NCI-H345 (cell line): ENCODE measurements at places on chromosomes 11 and 22.

GRCh38 chr22:27798511-27799014, 3.0 kb downstream of the MN1 start:
- DNase-seq, result no peak

DNA sequence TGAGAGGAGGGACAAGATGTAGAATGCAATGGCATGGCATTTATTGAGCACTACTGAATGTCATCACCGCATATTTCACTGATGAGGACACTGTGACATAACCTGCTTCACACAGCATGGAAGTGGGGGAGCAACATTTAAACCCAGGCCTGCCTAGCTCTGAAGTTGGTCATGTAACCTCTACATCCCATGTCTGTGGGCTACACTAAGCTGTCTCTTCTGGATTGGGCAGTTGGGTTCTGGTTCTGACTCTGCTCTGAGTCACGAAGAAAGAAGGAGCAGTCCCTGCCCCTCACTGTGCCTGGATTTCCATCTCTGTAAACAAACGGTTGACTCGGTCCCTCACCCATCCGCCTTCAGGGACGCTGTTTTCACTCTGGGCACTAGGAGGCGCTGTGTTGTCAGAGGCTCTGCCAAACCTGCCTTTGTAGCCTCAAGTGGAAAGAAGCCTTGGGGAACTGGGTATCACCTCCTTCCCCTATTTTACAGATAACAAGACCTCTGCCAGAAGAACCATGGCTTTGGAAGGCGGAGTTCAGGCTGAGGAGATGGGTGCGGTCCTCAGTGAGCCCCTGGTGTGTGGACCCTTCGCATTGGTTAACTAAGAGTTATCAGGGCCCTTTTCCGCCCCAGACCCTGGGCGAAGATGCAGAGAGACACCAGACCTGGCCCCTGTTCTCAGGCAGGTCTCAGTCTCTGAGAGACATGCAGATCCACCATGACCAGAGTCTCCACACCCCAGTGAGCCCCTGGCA, 12.7 kb upstream of the ARHGEF17 start:
- peak; percentile 32 for DNase-seq

DNA sequence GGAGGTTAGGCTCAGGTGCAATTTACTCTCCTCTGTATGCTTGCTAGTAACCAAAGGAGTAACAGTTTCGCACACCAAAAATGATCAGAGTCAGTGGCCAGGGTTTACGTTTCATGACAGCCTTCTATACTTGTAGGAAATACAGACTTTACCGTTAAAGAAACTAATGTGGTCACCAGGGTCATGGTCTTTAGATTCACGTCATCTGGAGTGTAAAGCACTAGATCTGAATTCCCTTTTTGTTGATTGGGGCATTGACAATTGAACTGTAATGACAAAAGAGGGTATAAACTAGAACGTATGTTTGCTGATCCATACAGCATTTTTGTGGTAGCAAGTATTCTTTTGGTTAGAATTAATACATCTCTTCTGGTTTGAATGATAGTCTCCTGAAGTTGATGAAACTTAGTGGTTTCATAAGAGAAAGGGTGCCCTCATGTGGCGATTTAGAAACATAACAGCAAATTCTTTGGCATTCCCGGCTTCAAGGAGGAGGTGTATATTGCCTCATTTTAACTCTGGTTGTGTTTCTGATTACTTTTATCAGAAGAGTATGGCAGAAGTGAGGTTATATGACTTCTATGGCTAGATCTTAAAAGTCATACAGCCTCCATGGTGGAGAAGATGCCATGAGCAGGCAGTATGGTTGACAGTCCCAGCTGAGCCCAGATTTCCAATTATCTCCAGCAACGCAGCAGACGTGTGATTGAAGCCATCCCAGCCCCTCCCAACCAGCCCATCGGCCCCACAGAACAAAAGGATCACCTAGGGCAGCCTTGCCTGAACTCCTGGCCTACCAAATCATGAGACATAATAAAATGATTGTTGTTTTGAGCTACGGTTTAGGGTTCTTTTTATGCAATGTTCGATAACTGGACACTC, 35.1 kb downstream of the MMP7 start:
- DNase-seq, result peak; percentile 74

DNA sequence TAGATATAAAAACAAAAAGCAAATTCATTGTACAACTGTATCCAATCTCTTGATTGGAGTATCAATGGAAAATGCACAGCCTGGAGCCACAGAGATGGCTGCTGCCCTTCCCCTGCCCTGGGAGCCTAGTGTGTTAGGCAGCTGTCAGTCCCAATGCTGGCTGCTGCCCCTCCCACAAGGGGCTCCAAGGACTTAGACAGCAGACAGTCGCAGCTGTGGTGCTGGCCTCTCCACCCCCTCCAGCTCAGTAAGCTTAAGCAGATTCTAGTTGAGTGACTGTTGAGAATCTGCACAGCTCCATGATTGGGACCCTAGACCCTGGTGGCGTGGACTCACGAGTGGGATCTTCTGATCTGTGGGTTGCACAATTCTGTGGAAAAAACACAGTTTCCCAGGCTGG, 1511.2 kb downstream of the FAM181B start:
- DNase-seq, result no peak

- no peak for DNase-seq
These were observed 16.4 kb upstream of the CASP4 start for GRCh38 chr11:104984808-104985207.
